Stimulated activated CD8-positive, alpha-beta memory T cell treated with anti-CD3 and anti-CD28 coated beads, Interleukin-4, amount 100 ng/mL, for 4 hours (primary cell): ENCODE measurements at places on chromosomes 3 and 15.

DNA sequence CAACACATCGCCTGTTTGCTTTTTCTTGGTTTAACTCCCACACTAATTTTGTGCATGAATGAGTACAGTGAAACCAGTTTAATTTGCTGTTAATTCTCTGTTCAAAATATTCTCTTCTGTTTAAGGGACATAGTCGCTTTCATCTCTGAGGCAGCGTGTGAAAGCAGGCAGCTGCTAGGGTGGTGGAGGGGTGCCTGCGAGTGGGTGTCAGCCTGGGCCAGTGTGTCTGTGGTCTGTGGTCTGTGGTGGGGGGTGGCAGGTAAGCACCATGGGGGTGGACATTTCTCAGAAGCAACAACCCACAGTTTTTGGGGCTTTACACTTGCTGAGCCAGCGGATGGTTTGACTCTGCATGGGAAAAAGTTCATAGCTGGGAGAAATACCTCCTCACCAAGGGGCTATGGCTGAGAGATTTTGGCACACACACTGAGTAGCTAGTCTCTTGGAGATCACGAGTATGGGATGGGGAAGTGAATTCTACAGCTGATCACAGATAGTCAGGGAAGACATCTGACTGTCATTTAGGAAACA lies 109.2 kb downstream of the EPHB1 start:
- DNase-seq: no peak

DNA sequence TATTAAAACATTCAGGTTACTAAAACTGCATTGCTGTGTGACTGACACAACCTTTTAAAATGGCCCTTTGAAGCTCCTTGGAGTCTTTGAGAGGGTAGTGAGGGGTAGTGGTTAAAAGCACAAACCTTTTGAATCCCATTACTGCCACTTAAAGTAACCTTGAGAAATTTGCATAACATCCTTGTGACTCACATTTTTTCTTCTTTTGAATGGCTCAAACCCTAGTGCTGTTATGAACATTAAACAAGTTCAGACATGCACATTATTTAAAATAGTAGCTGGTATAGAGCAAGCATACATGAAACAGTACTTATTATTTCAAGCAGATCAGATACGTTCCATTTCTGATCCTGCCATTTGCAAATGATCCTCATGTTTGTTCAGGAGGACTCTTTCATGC lies 3.7 kb upstream of the CLDN1 start:
- DNase-seq: no peak

DNA sequence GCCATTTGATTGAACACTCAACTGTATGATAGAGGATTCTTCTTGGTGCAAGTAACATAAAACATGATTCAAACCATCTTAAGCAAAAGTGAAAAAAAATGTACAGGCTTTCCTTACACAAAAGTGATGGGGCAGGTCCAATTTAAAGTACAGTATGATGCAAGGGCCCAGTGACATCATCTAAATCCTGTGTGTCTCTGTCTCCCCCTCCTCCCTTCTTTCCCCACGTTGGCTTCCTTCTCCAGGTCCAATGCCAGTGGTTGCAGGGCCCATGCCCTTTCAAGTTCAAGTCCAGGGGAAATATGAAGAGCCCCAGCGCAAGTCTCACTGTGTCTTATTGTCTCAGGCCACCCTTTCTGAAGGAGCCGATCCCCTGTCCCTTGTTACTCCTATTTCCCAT lies 332.3 kb downstream of the SHQ1 start:
- no peak for DNase-seq

DNA sequence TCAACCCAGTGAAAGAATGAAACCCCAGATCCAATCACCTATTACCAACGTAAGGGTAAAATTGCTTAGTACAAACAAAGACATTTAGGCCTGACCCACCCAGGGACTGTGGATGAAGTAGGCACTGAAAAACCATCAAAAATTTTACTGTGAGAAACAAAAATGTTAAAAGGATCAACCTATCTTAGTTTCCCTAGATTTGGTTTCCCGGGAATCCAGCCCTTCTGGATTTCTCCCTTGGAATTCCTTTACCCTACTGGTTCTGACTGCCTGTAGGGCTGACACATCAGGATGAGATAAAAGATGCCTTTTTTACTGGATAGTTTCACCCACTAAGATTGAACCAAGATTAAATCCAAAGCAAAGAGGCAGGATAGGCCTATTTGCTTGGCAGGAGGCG lies 102.7 kb downstream of the SCAPER start:
- no peak for DNase-seq

DNA sequence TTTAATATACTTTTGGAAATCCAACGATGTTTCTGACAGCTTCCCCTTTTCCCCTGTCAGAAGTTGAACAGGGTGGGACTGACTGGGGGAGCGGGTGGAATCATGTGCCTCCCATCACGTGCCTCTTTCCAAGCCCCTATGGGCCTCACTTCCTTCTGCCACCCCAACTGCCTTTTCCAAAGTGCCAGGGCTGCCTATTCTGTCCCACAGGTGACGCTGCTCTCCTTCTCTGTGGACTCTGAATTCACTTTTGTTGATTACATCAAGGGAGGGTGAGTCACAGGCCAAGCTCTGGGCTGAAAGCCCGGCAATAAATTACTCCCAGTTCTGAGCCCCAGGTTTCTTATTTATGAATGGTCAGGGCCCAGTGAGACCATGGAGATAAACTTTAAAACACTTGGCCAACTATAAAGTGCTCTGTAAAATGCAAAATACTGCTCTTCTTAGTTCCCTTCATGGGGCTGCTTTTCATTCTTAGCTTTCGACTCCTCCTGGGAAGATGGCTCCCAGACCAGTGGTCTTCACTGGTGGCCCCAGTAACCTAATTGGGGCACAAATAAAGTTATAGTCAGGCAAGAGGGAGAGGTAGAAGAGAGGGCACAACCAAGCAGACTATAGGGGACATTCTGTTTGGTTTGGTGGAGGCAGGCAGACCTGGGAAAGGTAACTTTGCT lies 12.3 kb downstream of the CPNE9 start:
- peak; percentile 14 for DNase-seq

GRCh38 chr15:52292780-52293392 lies 2.7 kb downstream of the MYO5C start:
- no peak for DNase-seq

GRCh38 chr15:59294574-59295260 lies 78.0 kb downstream of the MYO1E start:
- no peak for DNase-seq

DNA sequence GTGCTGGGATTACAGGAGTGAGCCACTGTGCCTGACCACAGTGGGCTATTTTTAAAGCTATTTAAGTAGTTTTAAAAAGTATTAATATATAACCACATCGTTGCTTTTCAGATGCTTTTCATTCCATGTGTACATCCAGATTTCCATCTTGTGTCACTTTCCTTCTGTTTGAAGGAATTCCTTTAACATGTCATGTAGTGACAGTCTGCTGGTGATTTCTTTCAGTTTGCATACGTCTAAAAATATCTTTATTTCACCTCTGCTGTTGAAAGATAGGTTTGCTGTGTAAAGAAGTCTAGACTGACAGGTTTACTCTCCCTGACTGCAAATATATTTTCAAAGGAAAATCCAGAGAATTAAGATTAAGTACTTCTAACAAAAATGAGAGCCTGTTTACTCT lies 12.2 kb downstream of the FAM240A start:
- DNase-seq: no peak

DNA sequence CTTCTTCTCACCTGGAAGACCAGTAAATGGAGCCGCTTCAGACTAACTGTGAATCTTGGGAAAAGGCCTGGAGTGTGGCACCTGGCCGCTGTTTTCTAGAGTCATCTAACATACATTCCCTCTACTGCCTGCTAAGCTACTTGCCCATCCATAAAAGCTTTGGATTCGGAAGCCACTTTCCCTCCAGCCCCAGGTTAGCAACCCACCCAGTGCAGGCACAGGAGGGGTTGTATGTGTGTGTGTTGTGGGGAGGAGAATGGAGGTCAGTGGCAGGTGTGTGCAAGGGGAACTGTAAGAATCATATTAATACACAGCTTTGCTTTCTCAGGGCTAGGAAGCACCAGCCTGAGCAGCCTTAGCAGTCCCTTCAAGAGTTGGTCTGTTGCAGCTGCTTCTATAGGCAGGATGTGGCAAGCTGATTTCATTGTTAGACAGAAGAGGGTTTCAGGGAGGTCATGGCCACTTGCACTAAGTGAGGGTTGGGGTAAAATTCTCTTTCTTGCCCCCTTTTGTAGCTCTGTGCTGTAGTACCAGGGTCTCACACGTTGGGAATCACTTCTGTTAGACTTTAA lies 8.9 kb downstream of the NSUN3 start:
- no peak for DNase-seq

DNA sequence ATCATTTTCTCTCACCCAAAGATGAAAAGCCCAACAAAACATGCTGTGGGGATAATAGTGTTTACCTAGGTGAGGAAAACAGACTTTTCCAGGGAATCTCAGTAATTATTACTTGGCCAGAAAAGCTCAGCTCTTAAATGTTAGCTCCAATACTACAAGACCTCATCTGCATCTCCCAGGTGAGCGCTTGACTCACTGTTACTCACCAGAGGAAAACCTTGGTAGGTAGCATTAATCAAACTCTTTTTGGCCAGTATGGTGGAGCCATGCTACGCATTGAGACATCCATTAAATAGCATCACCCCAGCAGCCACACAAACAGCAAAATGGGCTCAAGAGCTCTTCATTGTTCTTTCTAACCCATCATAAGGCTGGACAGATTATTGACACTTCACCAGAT lies 99.0 kb downstream of the TIGIT start:
- no peak for DNase-seq

DNA sequence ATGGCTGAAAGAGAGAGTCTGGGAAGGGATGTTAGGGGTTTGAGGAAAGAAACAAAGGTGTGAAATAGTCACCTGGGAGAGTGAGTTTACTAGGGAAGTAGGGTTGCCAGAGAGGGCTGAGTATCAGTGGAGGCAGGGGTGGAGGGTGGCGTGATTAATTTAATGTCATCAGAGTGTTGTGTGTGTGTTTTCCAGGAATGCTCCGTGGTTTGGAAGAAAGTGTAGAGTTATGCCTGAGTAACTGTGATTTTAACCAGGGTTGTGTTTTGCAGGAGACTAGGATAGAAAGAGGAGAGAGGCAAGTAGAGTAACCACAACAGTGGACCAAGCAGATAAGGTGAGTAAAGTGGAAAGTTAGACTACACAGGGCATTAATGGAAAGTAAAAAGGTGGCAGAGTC lies 27.2 kb downstream of the PLD1 start:
- DNase-seq: no peak

- DNase-seq: no peak
Observed at GRCh38 chr3:48015431-48016180, 610 bp downstream of the MAP4 start.

- no peak for DNase-seq
Observed at GRCh38 chr3:123720638-123721037, 135.8 kb upstream of the HACD2 start.

- DNase-seq: no peak
Observed at GRCh38 chr15:77112838-77113504, 42.1 kb upstream of the TSPAN3 start.

- no peak for DNase-seq
Observed at GRCh38 chr3:112956351-112956750, 18.6 kb downstream of the CD200R1 start.

GRCh38 chr15:27989427-27989826 lies 109.7 kb downstream of the OCA2 start:
- no peak for DNase-seq

DNA sequence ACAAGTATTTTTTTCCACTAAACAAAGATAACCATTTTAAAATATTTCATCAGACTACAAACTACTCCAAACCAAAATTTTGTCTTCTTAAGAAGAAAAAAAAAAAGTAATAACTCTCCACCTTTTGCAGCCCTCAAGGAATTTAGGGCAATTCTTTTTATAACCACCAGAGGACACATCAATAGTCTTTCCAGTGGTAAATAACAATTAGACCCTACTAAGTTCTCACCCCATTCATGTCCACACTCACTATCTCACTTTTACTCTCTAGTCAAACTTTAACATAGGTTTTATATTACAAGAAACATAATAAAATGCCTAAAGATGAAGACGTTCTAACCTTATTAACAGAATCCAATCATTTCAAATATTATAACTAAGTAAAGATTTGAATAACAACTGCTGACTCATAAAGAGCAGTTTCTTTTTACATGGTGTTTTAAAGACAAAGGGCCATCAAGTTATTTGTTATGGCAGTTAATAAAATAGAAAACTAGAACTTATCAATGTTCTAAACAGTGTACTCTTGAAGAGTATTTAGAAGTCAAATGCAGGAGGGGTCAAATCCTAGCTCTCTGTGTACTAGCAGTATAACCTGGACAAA lies 33.0 kb downstream of the CCDC39 start:
- no peak for DNase-seq

- no peak for DNase-seq
Observed at GRCh38 chr3:30007668-30008067, 598.7 kb upstream of the TGFBR2 start.

GRCh38 chr3:55333046-55333445 lies 154.1 kb downstream of the WNT5A start:
- no peak for DNase-seq

DNA sequence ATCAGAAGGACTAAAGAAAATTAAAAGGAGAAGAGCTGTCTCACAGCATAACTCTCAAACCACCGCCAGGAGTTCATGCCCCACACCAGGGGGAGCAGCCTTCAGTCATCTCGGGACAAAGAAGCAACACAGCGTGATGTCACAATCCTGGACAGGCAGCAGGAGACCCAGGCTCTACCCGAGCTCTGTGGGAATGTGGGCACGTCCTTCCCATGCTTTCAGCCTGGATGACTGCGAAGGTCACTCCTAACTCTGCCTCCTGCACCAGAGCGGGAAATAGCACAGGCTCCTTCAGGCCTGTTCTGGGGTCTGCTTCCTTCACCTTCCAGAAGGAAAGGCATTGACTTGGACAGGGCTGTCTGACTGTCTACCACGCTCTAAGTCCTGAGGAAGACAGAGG lies 31.3 kb downstream of the NOX5 start:
- DNase-seq: no peak

GRCh38 chr15:96147267-96147666 lies 183.2 kb upstream of the NR2F2 start:
- DNase-seq: no peak

DNA sequence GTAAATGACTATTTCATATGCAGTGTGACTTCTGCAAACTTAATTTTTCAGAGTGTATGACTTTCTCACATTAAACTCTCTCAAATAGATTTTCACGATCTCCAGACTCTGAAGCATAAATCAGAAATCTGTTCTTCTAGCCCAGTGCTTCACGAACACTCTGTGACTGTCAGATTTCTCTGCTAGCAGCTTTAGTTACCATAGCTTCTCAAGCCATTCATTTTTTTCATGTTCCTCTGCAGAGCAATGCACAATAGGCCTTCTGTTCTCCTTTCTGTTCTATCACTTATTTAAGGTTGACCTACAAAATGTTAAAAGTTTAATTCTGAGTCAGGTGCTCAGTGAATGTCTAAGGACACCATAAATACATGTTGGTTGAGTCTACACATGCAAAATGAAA lies 1102.2 kb downstream of the TUSC7 start:
- DNase-seq: no peak
